LHCN-M2 (cell line): ENCODE measurements at places on chromosomes 12 and 14. TPM values are rescaled to one million over a fixed set of nuclear protein-coding genes. Genes with fewer than 3 reads are reported as not detected.

GRCh38 chr12:32695787-32696186 lies 16.7 kb downstream of the DNM1L start:
- no peak for DNase-seq

FLVCR2 gene
- total RNA-seq = 23.9 and 29.8 TPM in 2 replicates

DNA sequence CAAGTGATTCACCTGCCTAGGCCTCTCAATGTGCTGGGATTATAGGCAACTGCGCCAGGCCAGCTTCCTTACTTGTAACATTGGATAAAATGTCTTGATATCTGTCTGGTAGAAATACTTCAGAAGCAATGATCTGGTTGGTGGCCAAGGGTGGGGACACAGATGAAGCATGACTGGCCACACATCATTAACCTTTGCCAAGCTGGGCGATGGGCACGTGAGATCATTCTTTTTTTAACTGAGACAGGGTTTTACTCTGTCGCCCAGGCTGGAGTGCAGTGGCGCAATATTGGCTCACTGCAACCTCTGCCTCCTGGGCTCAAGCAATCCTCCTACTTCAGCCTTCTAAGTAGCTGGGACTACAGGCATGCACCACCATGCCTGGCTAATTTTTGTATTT lies 31.1 kb downstream of the PLEKHH1 start:
- DNase-seq = no peak

DNA sequence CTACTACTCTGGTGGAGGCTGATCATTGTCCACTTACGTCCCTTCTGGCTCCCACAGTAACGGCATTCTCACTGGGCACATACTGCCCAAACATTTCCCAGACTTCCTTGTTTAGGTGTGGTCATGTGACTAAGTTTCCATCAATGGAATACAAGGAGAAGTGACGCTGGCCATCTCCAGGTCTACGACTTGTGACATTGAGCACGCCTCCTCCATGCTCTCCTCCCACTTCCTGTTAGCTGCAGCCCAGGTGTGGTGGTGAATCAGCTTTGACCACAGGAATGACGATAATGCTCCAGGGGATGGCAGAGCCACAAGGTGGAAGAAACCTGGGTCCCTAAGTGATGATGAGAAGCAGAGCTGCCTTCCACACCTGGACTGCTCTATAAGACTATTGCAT lies 6.0 kb upstream of the SLC24A4 start:
- DNase-seq = no peak

GRCh38 chr14:74562515-74563232 lies 49.4 kb downstream of the LTBP2 start:
- DNase-seq = no peak

DNA sequence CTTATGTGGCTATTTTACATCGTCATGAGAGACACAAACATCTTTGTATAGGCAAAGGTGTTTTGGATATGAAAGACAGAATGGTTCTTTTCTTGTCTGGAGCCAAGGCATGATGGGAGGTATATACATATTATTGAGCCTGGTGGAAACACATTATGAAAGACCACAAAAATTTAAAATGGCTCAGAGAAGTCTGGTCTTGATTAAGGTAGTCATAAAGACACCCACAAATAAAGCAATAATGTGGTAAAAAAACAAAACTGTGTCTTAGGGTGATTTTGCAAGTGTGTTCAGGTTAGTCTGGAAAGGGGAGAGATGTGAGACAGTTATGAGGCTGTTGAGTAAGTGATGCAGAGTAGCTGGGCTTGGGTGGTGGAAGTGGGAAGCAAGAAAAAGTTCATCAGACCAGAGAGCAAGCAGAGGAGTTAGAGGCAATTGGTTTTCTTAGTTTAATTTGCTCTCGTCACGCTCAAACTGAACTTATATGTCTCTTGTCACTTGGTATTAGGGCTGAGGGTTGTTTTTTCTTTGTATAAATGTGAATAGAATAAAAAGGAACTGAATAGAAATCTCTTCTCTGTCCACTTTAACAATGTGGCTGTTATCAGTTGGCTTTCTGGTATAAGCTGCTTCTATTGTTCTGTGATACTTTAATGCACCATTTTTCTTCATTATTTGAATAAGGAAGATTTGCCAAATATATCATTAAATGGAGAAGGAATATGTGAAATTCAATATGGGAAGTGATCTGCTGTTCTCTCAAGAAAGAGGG lies 115.0 kb downstream of the AKAP6 start:
- no peak for DNase-seq

DNA sequence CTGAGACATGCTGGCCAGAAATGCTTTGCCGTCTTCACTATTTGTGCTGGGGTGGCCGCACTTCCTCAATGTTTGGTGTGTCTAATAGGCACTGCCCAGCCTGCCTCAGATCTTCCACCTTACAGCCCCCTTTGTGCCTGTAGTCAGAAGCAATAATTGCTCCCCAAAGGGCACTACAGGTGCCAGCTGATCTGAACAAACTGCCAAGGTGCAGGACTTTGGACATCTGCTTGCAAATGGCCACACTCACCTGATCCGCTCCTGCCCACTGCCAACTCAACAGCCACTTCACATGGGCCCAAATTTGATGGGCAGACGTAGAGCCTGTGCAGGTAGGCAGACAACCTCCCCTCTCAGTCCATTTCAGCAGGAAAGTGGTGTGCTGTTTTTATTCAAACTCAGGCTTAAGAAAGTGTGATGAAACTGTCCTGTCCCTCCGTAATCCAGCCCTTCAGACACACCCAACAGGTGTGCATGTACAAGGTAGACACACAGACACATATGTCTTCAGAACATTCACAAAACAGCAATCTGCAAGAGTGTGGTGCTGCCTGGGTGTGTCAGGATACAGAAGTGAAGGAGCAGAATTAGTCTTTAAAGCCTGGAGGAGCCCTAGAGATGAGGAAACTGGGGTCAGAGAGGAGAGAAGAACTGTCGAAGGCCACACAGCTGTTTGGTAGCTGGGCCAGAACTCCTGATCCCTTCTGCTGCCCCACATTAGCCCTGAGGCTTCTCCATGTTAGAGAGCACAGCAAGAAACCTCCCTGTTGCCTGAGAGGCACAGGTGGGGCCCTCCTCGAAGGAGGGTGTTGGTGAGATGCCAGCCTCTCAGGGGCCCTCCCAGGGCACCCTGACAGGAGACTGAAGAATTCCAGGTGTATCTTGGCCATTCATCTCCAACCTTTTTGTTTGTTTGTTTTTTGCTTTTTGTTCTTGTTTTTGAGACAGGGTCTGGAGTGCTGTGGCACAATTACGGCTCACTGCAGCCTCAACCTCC lies 4.4 kb upstream of the KRT75 start:
- DNase-seq = no peak

GRCh38 chr12:7142056-7142644 lies 12.0 kb downstream of the CLSTN3 start:
- peak; percentile 54 for DNase-seq

GRCh38 chr12:5581616-5582015 lies 149.7 kb downstream of the NTF3 start:
- no peak for DNase-seq
